Fibroblast of skin of back (primary cell): ENCODE measurements at places on chromosomes 2 and 18.

DNA sequence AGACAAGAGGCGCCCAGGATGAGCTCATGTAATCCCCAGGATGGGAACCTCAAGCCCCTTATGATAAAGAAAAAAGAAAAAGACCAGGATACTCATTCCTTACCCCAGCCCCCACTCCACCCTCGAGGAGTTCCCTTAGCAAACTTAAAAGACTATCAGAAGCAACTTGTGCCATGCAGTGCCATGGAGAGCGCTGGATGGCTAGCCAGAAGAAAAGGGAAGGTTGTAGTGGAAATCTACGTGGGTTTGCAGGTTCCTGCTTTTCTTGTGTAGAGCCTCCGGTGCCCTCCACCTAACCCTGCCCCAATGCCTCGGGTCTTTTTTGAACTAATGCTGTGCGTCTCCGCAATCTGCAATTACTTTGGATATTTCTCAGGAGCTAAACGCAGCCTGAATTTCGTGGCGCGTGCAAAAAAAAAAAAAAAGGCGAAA, 16.2 kb upstream of the BCL11A start:
- DNase-seq, result no peak

- no peak for DNase-seq
Measured at GRCh38 chr2:37583402-37583801, 88.0 kb downstream of the CDC42EP3 start.

- no peak for DNase-seq
Measured at GRCh38 chr2:202039278-202040078, 5.8 kb downstream of the FZD7 start.

DNA sequence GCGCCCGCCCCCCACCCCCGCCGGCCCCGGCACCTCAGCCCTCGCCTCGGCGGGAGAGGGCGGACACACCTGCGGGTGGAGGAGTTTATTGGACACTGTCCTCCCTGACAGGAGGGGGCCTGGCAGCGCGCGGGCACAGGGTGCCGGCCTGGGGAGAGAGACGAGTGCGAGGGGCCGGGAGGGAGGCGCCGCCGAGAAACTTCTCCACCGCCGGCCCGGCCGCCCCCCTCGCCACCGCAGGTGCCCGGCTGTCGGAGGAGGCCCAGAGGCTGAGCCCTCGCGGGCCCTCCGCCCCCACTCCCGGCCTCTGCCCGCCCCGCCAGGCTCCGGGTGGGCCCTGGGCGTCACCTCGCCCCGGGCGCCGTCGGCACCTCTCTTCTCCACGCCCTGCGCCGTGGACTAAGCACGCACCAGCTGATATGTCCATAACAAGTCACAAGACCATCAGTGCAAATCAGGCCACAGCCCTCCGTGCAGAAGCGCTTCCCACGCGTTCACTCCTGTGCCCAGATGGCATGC, 311.3 kb downstream of the CELF4 start:
- no peak for DNase-seq

GRCh38 chr18:40841467-40841866, 1113.6 kb upstream of the PIK3C3 start:
- DNase-seq, result peak; percentile 58

DNA sequence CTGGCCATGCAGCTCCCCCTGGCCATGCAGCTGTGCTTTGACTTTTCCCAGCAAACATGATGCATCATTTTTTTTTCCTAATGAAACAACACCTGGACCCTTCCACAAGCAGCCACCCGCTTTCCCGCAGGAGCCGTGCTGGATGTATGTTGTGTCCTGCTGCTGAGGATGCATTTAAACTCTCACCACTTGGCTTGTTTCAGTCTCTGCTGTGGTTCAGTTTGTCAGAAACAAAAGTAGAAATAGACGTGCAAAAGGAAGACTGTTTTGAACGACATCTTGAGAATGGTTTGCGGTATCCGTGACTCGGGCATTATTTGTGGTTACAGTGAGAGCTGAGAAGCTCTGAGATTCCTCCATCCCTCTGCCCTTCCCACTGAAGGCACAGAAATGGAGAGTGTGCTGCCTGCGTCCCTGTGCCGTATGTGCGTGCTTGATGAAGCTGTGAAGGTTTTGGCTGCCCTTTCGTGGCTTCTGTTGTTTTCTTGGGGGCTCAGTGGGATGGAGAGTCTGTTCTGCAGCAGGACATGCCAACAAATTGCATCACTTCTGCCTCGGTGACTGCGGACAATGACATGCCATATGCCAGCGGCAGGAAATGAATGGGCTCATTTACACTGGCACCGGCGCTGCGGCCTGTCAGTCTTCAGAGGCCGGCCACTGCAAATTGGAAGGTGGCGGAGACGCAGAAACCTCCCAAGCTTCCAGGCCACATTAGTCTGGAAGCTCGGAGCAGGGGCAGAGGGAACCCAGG, 417.7 kb upstream of the SALL3 start:
- DNase-seq, result no peak

DNA sequence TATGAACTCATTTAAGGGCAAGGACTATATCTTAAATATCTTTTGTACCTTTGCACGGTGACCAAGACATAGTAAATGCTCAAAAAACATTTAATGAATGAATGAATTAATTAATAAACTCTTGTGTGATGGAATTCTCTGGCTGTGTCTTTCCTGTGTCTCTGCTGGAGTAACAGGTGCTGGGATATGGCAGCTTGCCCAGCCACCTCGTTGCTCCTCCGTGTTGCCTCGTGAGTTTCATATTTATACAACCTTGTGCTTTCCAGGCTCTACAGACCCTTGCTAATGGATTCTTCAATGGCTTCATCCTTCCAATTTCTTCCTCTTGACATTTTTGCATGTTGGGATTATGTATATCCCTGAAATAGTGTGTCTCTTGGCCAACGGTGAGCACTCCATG, 30.4 kb downstream of the CTAGE1 start:
- no peak for DNase-seq

- peak; percentile 68 for DNase-seq
Measured at GRCh38 chr2:39902103-39902502, 123.0 kb upstream of the THUMPD2 start.

DNA sequence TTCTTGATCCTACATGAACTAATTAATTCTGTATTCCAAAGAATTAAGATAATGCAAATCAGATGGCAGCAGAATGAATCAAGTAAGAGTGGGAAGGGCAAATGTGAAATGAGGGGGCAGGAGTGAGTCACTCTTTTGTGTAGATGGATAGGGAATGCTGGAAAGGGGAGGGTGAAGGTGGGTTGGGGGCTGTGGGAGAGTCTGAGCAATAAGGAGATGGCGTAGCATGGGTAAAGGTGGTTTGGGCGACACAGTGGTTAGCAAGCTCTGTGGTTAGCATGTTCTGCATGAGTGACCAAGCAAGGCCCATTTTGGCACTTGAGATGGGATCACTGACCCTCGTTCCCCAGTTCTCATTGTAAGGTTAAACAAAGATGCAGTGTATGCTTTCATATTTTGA, 20.4 kb downstream of the GPD2 start:
- DNase-seq, result no peak
